Right renal cortex interstitium (tissue), 3 donors: ENCODE measurements at places on chromosomes 1 and 21. TPM values are rescaled to one million over a fixed set of nuclear protein-coding genes. Genes with fewer than 3 reads are reported as not detected.

GRCh38 chr1:192802406-192802805 lies 6.4 kb upstream of the RGS2 start:
- DNase-seq: no peak

GRCh38 chr1:160149233-160149632 lies 2.2 kb upstream of the ATP1A4 start:
- DNase-seq: no peak

DNA sequence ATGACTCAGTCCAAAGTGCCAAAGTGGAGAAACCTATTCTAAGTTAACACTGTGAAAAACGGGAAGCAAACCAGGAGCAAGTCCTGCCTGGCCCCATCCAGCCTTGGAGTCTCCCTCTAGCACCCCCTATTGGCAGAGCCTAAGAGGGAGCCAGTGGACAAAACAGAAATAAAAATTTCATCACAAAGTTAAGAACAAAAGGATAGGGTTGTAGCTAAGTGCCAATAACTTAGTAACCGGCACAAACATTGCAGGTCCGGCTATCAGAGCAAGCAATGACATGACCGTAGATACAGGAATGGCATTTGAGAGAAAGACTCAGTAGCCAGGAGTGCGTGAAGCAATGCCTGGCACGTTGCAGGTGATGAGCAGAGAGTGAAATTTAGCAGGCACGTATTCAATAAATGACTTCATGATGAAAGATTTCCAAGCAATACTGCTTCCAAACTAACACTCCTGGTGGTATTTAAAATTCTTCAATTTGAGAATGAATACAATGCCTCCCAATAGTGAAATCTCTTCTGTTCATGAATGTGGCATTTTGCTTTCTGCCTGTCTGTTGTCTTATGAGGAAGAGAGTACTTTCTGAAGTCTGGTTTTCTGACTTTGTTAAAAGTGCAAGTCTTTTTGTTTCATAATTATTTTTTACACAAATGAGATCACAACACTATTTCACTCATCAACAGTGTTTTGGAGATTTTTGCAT lies 391.0 kb downstream of the OMA1 start:
- no peak for DNase-seq

- no peak for DNase-seq
Measured at GRCh38 chr1:210294999-210295745, 33.5 kb upstream of the HHAT start.

DNA sequence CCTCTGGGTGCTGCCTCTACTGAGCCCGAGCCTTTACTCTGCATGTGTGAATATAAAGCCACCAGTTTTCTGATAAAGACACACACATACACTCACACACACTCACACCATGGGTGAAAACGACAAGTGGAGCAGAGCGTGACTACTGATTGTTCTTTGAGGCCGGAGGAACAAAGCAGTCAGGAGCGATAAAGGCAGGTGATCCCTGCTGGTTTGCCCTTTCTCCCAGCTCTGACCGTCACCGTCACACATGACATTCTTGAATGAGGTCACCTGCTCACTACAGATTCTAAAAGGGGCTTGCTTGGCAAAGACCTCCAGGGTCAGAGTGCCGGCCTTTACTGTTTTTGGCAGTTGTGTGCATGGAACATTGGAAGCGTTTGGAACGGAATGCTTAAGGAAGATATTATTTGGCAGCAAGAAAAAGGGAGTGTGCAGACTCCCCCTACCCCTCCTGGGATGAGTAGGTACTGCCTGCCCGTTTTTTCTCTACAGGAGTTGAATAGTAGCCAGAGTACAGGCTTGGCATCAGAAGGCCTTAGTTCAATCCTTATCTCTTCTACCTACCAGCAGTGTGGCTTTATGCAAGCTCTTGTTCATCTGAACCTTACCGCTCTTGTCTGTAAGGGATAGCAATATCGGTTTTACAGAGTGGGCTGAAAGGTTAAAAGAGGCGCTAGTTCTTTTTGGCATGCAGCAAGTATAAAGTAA lies 79.7 kb downstream of the PBX1 start:
- DNase-seq: no peak

- DNase-seq: no peak
Measured at GRCh38 chr1:886760-887159, 37.0 kb upstream of the SAMD11 start.

DNA sequence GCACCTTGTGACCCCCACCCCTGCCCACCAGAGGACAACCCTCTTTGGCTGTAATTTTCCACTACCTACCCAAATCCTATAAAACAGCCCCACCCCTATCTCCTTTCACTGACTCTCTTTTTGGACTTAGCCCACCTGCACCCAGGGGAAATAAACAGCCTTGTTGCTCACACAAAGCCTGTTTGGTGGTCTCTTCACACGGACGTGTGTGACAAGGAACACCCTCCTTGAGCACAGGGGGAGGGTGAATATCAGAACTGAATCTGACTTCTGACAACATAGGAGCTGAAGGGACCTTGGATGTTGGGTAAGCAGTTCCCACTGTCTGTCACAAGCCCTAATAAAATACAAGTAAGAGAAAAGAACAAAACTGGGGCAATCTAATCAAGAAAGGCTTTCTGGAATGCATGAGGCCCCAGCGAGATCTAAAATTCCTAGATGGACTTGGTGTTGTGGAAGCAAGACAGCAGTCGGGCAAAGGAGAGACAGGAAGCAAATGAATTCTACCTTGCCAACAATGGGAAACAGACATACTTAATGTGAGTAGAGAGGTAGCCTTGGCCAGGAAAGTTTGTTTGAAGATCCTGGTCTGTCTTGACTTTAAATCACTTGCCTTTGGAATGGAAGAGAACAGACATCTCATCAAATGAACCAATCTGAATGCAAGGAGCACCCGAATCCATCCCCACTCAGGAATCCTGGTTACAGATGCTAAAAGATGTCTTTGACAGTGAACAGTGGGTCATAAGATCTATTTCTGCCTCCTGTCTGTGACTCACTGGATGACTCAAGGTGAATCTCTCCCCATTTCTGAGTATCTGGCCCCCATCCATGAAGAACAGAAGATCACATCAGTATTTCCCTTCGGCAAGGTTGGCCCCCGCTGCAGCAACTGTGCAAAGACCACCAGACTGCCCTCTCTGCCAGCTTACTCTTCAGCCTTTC lies 53.3 kb downstream of the OLFML3 start:
- DNase-seq: no peak

- DNase-seq: no peak
Measured at GRCh38 chr1:36941316-36941978, 92.9 kb downstream of the GRIK3 start.

DNA sequence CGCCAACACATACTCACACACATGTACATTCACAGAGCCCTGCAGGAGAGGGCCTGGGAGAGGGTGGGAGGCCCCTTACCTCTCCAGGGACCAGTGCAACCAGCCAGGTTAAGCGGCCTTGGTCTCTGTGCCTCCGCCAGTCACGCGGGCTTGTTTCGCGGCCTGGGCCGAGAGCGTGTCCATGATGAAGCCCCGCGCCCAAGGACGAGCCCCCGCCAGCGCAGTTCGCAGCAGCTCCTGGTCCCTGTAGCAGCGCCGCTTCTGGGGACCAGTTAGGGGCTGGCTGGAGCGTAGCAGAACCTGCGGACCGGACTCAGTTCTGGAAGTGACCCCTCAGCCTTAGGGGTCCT lies 7.3 kb upstream of the FAM167B start:
- no peak for DNase-seq

DNA sequence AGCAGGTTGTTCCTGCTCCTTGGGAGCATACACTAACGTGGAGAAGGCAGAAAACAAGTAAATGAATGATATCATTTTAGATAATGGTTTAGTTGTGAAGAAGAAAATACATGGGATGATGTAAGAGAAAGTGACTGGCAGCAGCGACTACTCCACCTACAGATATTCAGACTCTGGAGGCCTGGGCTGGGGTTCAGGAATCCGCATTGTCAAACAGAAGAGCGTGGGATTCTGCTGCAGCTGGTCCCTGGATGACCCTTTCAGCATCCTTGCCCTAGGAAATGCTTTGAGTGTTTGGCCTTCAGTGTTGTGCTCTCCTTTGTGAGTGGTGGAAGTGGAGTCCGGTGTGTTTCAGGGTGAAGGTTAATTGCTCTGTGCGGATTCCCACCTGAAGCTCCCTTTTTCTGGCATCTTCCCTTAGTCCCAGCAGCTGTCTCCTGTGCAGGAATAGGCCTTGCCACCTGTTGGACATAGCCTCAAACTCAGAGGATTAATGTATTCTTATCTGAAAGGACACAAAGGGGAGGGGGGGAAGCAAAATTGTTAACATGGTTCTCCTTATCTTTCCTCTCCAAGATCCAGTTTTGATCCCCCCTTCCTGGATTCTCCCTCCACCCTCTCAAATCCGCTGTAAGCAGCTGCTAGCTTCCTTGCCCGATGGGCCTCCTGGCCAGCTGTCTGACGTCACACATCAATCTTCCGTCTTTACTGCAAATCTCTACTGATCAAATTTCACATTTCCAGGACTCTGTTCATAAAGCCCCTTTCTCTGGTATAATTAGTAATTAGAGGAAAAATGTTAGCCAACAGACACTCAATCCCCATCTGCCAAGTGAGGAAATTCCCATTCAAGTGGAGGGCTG lies 68.3 kb upstream of the SPAG17 start:
- no peak for DNase-seq

- DNase-seq: no peak
Measured at GRCh38 chr1:235720544-235720943, 71.0 kb upstream of the GNG4 start.

DNA sequence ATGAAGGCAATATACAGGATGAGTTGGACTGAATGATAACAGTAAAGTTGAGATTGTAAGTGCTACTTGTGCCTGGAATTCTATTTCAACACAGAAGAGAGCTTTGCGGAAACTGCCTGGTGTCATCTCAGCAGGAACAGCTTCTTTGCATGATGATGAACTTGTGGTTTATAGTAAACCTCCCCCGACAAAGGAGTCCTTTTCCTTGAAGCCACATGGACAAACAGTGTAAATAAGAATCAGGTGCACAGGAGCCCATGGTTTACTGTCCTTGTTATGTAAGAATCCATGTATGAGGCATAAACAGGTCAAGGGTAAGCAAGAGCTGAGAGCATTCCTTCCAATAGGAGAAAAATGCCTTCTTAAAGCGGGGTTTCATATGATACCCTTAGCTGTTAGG lies 66.2 kb downstream of the PCNX2 start:
- no peak for DNase-seq

GRCh38 chr1:210700083-210700482 lies 371.4 kb downstream of the HHAT start:
- no peak for DNase-seq

GRCh38 chr1:224054611-224055010 lies 59.3 kb upstream of the FBXO28 start:
- no peak for DNase-seq

GRCh38 chr1:112507921-112508277 lies 866 bp upstream of the WNT2B start:
- DNase-seq: no peak

- DNase-seq: no peak
Measured at GRCh38 chr1:71834601-71835441, 447.5 kb downstream of the NEGR1 start.

GRCh38 chr1:166956872-166957271 lies 18.5 kb downstream of the ILDR2 start:
- DNase-seq: no peak

DNA sequence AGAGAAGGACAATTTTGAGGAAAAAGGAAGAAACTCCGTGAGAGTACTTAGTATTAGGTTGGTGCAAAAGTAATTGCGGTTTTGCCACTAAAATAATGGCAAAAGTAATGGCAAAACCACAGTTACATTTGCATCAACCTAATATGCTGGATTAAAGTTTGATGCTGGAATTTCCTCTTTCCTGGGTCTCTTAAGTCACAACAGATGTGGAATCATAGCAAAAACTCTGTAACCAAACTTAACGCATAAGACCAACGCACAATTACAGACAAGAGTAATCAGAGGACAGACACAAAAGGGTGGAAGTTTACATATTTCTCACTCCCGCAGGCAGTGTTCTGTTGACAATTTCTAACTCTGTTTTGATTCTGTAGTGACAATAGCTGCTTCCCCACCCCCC lies 182.4 kb downstream of the BACH1 start:
- no peak for DNase-seq

DNA sequence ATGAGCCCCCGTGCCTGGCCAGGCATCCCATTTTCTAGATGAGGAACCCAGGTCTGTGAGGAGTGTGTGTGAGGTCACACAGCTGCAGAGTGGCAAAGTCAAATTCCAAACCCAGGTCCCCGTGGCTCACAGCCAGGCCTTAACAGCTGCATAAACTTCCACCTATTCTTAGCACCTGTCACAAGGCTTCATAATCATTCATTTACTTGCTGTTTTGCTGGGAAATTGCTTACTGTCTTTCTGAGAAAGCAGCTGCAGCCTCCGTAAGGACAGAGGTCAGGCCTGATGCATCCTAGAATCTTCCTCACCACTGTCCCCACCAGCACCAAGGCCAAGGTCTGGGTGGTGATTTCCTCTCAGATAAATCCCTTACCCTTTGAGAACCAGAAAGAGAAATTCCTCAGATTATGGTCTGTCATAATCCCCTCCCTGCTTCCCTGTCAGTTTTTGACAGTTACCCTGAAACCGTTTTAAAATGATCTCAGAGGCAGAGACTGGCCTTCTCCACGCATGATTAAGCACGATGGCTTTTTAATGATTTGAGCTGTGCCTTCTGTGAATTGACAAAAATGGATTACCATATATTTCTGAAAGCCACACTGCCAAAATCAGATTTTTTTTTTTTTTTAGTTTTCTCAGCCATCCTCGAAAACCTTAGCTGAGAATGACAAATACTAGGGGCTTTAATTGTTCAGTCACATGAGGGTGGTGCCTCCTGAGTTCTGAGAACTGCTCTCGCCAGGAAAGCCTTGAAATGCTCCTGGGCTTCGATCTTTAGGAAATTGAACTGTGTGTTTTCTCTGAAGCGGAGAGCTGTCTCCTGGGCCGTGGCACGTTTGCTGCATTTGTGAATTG lies 70.0 kb upstream of the SELENON start:
- no peak for DNase-seq

DNA sequence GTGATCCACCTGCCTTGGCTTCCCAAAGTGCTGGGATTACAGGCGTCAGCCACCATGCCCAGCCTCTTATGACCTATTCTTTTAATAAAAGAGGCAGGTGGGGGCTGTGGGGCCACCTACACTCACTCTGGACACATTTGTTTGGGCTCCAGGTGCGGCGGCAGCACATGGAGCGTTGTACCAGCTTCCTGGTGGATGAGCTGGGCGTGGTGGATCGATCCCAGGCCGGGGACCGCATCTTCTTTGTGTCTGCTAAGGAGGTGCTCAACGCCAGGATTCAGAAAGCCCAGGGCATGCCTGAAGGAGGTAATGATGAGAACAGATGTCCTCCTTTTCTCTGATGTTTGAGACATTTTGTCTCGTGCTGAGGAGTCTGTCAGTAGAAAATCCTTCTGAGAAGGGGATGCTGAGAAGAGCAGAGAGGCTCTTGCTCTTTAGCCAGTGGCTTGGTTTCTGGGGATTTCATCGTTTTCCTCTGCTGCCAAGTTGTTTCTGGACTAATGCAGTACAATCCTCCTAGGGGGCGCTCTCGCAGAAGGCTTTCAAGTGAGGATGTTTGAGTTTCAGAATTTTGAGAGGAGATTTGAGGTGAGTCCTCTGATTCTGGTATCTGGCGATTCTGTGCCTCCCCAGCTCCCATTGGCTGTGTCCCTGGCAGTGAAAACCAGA lies 17.9 kb upstream of the MIIP start:
- DNase-seq: no peak

The NEK2 gene
- polyA plus RNA-seq: 22.3 TPM

The PGBD5 gene
- 7.2 TPM for polyA plus RNA-seq

The CYP4B1 gene
- polyA plus RNA-seq: 2.3 TPM

The NFIA gene
- polyA plus RNA-seq: 17.3 TPM

The KIF21B gene
- polyA plus RNA-seq: 2.0 TPM

The CFHR5 gene
- not detected for polyA plus RNA-seq

The HOOK1 gene
- 84.2 TPM for polyA plus RNA-seq

The KCNE2 gene
- polyA plus RNA-seq: 1.2 TPM

The FCAMR gene
- polyA plus RNA-seq: 9.8 TPM

The VWA1 gene
- 52.7 TPM for polyA plus RNA-seq

The BTG2 gene
- 110 TPM for polyA plus RNA-seq

The C1orf52 gene
- polyA plus RNA-seq: 40.6 TPM

The WNT3A gene
- polyA plus RNA-seq: 0.14 TPM
